ENCODE measurements at places on chromosomes 16 and 17.

- DNase-seq = no peak
Measured at GRCh38 chr17:7589891-7590691, at the start of gene SOX15. Gene SOX15 (minus strand): TSS chr17:7590094. CDS start chr17:7589676, 418 bp downstream.

DNA sequence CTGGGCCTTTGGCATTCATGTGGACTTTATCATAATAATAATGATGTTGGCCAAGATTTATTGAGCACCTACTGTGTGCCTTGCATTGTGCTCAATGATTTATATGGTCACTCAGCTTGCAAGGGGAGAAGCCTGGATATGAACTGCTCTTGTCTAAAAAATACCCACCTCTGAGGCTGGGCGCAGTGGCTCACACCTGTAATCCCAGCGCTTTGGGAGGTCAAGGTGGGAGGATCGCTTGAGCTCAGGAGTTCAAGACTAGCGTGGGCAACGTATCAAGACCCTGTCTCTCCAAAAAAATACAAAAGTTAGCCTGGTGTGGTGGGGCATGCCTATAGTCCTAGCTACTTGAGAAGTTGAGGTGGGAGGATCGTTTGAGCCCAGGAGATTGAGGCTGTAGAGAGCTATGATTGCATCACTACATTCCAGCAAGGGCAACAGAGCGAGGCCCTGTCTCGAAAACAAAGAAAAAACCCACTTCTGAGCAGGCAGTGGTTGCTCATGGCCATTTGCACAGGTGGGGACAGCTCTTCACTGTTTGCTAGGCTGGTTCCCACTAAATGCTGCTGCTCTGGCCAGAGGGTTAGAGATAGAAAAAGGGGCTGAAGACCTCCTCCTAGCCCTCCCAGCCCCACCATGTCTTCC is 4.3 kb upstream of the ADGRG1 start:
- DNase-seq = no peak

GRCh38 chr16:22322741-22323140 is 25.5 kb downstream of the POLR3E start:
- no peak for DNase-seq

DNA sequence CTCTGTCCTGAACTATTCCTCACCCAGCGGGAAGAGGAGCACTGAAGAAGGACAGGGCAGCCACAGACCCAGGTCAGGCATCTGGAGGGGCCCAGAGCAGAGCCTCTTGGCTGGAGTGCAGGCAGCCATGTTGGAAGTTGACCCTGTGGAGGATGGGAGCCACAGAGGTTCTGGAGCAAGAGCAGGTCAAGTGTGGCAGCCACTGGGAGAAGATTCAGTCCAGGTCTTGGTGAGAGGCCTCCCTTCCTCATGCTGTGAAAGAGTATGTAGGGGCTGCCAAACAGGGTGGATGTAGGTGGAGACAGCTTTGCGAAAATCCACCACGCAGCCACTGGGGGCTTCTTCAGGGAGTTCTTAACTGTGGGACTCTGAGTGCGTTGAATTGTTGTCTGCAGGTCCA is 590 bp upstream of the CD79B start:
- DNase-seq = no peak

DNA sequence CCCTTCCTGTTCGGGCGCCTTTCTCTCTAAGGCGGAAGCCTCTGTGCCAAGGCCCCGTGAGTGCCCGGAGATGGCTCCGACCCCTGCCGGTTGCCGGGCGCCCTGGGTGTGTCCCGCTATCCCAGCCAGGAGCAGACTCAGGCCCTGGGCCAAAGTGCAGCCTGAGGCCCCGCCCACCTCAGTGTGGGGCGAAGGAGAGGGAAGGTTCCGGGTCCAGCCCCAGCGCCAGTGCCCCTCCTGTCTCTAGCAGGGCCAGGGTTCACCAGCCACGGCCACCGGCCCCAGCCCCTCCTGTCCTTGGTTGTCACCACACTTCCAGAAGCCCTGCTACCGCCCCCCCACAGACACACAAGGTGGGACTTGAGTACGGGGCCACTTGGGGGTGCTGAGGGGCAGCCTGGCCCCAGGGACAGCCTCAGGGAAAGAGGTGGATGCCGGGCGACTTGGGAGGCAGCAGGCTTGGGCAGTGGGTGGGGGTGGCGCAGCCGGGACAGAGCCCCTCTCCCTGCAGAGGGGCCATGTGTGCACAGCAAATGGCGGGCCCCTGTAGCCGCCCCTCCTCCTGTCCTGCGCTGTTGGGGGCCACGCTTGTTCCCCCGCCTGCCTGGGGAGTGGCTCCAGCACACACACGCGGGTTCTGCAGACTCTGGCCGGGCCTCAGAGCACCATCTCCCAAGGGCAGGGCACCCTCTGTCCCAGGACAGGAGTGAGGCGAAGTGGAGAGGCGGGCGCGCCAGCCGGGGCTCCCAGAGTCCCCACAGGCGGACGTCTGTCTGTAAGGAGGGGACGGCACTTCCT is 6.0 kb downstream of the C1QTNF8 start:
- no peak for DNase-seq

GRCh38 chr16:58459344-58460218 is 40.4 kb upstream of the NDRG4 start:
- DNase-seq = no peak

GRCh38 chr16:8376430-8376829 is 213.9 kb downstream of the TMEM114 start:
- DNase-seq = no peak

DNA sequence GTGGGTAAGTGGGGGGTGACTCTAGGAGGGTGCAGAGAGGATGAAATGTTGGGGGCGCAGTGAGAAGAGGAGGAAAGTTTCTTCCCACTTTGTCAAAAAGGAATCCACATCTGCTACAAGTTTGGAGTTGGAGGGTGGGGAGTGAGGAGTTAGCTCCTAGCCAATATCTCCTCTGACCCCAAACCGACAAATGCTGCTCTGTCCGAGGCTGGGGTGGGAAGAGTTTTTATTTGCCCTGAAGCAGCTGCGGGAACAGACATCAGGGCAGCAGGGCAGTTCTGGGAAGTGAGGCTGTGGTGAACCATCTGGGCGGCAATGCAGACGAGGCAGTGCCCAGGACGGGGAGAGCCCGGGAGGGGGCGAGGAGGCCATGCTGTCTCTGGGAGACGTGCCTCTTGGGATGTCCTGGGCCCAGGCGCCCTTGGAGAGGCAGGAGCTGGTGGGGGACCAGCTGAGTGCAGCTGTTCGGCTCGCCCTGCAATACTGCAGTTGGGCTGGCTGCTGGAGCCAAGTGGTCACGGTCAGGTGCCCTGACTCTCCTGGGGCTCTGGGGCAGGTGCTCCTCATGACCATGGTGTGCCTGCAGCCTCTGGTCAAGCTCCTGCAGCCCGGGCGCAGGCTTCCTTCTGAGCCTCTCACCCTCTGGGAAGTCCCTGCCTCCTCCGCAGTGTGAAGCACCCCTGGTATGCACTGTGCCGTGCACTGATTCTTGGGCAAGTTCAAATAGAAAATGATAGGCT is 6.4 kb upstream of the SOCS3 start:
- no peak for DNase-seq
